ENCODE measurements at places on chromosomes 7 and 10.

DNA sequence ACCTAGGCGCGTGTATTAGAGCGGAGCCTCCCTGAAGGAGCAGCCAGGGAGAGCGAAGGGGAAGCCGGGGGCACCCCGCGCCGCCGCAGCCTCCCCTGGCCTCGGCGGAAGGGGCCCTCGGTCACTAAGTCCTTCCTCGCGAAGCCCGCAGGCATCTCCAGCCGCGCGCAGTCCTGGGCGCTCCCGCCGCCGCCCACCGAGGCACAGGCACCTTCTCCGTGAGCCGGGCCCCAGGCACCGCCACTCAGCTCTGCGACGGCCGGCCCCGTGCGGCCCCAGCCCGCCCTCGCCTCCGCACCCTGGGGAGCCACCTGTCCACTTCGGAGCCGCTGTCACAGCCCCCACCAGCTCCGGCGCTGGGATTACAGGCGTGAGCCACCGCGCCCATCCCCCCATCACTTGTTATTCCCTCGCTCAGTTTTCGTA lies 80.8 kb downstream of the ZNF467 start:
- DNase-seq, result no peak

DNA sequence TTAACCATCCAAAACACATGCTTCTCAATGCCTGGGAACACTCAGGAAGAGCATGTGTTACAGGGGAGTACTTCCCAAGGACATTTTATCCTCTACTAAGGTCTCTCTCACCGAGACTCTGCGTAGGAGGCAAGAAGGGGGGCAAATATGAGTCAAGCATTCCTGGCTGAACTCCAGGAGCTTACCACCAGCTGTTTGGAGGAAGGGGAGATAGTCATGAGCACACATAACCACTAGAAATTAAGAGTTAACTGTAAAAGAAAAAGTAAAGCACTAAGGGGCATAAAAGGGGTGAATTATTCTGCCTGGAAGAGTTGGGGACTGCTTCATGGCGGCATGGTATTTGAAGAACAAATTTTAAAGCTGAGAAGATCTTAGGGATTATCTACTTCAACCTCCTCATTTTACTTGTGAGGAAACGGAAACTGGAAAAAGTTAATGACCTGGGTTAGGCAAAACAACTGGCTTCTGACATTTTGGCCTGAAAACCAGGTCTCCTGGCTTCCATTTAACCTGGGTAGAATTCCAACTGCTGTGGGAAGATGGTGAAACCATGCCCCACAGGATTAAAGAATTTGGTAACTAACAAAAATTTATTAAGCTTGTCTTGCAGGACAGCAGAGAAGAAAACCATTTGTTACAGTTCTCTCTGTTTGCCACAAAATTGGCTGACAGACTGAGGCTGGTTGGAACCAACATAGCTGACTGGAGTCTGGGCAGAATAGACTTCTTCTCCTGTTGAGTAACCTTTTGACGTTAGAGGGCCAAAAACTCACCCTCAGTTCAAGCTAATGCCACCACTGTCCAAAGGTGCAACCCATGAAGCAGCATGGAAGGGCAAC lies 85.5 kb downstream of the SLC25A13 start:
- no peak for DNase-seq

DNA sequence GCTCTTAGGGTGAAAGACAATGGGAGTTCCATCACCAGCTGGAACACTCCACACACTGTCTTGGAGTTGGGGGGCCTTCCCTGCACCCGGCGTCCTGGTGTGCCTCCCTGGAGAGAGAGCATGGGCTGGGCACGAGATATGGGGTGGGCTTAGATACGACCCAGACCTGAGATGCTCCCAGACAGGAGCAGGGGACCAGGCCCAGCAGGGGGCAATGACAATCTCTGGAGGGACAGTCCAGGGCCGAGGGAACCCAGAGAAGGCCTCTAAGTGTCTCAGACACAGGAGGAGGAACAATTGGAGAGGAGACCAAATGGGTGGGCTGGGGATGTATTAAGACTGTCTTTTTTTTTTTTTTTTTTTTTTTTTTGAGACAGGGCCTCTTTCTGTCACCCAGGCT lies 40.0 kb downstream of the MYL10 start:
- DNase-seq, result no peak

GRCh38 chr7:153943861-153944260 lies 108.3 kb upstream of the DPP6 start:
- DNase-seq, result no peak
